ENCODE measurements at places on chromosomes 4 and X. TPM values are rescaled to one million over a fixed set of nuclear protein-coding genes. Genes with fewer than 3 reads are reported as not detected.

Gene NSG1
- 4.1 TPM for total RNA-seq

Gene ZCCHC18
- 1.1 TPM for total RNA-seq

Gene KLF8
- total RNA-seq, result 0.99 TPM

Gene HSD17B13
- total RNA-seq, result not detected

GRCh38 chr4:57083090-57083489 is 27.1 kb downstream of the IGFBP7 start:
- DNase-seq, result no peak
